ENCODE measurements at places on chromosomes 1 and 21. TPM values are rescaled to one million over a fixed set of nuclear protein-coding genes. Genes with fewer than 3 reads are reported as not detected.
A peak's percentile ranks its signal among the peaks of the same experiment; 100 is the strongest.

The SLC16A1 gene
- total RNA-seq = 15.4 TPM

DNA sequence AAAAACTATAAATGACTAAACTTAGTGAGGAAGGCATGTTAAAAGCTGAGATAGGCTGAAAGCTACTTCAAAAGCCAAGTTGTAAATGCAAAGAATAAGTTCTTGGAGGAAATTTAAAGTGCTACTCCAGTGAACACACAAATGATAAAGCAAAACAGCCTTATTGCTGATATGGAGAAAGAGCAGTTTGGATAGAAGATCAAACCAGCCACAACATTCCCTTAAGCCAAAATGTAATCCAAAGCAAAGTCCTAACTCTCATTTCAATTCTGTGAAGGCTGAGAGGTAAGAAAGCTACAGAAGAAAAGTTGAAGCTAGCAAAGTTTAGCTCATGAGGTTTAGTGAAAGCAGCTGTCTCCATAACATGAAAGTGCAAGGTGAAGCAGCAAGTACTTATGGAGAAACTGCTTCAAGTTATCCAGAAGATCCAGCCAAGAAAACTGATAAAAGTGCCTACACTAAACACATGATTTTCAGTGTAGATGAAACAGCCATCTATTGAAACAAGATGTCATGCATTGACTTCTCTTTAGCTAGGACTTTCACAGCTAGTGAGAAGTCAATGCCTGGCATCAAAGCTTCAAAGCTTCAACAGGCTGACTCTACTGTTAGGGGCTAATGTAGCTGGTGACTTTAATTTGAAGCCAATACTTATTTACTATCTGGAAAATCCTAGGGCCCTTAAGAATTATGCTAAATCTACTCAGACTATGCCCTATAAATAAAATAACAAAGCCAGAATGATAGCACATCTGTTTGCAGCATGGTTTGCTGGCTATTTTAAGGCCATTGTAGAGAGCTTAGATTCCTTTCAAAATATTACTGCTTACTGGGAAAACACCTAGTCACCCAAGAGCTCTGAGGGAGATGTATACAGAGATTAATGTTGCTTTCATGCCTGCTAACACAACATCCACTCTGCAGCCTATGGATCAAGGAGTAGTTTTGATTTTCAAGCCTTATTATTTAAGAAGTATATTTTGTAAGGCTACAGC is 188.6 kb downstream of the EIF4G3 start:
- H3K36me3 ChIP-seq = no peaks in the 10 kb centered on the region
- no peaks in the 10 kb centered on the region for H3K27me3 ChIP-seq
- H3K27ac ChIP-seq = no peak overlapping the region
- DNase-seq = no peak

DNA sequence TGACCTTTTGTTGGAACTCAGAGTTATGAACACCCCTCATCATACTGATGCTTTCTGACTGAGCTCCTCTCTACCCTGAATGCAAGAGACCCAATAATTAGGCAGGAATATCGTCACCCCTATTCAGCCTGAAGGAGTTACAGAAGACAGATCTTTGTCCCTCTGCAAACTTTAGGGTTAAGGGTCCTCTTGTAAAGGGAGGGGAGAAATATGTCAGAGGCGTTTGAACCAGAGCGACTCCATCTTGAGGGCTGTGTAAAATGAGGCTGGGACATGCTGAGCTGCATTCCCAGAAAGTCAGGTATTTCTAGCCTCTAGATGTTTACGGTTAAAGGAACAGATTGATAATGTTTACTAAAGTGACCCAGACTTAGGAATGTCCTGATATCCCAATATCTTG is 10.5 kb upstream of the HMGN1 start:
- H3K27ac ChIP-seq = no peak overlapping the region
- H3K4me3 ChIP-seq = no peak overlapping the region
- DNase-seq = no peak
- H3K4me1 ChIP-seq = no peaks in the 10 kb centered on the region
- no peaks in the 10 kb centered on the region for H3K36me3 ChIP-seq
- no peaks in the 10 kb centered on the region for H3K27me3 ChIP-seq

DNA sequence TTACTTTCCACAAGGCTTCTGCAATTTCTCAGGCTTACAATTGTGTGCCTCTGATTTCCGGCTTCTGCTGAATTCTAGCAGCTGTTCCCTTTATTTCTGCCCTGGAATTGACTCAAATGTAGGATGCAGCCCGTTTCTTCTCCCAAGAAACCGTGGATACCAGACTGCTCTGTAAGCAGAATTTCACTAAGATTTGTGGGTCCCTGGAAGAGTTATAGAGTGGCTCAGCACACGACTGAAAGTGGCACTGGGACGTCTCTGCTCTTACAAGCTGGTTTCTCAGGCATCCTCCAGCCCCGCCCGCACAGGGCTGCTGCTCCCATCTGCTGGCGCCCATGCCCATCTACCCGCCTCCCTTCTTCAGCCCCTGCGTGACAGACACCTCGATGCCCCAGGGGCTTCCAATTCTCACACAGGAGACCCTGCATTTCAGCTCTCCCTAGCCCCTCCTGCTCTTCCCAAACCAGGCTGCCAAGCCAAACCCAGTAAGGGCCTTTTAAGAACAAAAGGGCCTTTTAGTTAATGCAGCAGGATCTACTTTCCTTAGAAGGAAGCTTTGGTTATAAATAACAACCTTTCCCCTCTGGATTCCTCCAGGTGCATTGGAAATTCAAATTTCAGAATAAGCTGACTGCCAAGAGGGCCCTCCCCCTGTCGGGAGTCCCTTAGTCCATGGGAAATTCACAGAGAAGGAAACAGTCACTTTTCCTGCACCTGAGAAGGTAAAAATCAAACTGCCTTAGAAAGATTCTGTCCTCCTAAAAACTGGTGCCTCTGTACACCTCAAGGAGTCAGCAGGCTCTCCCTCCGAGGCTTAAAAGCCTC is 45.4 kb upstream of the TENT5B start:
- no peaks in the 10 kb centered on the region for H3K4me1 ChIP-seq
- H3K36me3 ChIP-seq = no peaks in the 10 kb centered on the region
- DNase-seq = peak; percentile 61
- H3K4me3 ChIP-seq = peak overlapping the region; percentile 28
- no peaks in the 10 kb centered on the region for H3K27me3 ChIP-seq

The HCRTR1 gene
- not detected for total RNA-seq

The GPR52 gene
- total RNA-seq = 5.9 TPM

GRCh38 chr1:26434161-26434752 is 2.1 kb downstream of the DHDDS start:
- H3K36me3 ChIP-seq = no peaks in the 10 kb centered on the region
- no peaks in the 10 kb centered on the region for H3K27me3 ChIP-seq
- no peak overlapping the region for H3K4me3 ChIP-seq

The HSD3B1 gene
- total RNA-seq = not detected

DNA sequence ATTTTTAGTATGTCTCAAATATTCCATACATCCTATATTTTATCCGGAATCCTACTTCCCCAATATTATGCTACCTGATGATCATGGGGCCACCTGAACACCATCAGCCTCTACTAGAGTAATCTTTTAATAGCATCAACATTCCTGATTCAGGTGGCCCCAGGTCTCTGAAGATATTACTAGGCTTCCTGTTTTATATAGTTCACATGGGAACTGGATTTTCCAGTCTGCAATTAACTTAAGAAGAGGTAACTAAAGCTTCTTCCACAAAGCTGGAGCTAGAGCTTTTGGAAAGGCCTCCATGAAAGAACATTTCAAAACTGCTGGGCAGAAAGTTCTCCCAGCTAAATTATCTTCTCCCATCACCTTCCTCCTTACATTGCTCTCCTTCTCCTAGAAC is 72.3 kb upstream of the ADAM30 start:
- H3K4me1 ChIP-seq = no peaks in the 10 kb centered on the region
- DNase-seq = no peak
- no peak overlapping the region for H3K27ac ChIP-seq

DNA sequence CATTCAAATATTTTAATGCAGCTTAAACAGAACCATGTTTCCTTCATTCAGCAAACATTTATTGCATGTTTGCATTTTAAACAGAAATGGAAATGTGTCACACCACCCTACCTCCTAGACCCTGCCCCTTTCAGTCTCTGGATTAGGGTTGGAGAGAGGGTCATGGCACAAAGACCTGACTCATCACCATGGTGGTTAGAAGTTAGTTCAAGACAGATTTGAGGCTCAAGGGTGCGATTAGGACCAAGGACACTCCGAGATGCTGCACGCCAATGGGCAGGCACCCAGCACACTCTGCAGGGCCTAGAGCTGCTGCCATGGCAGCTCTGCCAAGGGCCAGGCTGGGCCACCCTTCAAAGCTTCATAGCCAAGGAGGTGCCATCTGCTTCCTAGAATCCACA is 86.9 kb downstream of the NAV1 start:
- no peak for DNase-seq
- no peaks in the 10 kb centered on the region for H3K27me3 ChIP-seq
- H3K4me1 ChIP-seq = no peaks in the 10 kb centered on the region
- no peak overlapping the region for H3K27ac ChIP-seq
- H3K36me3 ChIP-seq = no peaks in the 10 kb centered on the region
- H3K4me3 ChIP-seq = no peak overlapping the region

GRCh38 chr1:246651012-246651695 is 73.1 kb upstream of the SCCPDH start:
- H3K4me1 ChIP-seq = no peaks in the 10 kb centered on the region
- no peaks in the 10 kb centered on the region for H3K27me3 ChIP-seq
- no peak overlapping the region for H3K4me3 ChIP-seq
- H3K36me3 ChIP-seq = no peaks in the 10 kb centered on the region

DNA sequence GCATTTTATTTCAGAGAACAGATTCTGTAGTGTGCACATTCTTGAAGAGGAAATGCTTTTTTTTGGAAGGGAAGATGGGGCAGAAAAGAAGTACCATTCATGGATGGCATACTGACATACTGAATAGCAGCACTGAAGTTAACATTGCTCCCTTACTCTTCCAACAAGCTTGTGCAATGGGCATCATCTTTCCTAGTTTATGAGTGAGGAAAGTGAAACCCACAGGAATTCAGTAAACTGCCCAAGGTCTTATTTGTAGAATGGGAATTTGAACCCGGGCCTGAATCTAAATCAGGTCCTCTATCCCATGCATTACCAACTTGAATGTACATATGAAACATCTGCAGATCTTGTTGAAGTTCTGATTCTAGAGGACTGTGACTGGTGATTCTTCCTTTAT is 215.7 kb upstream of the FGGY start:
- H3K4me1 ChIP-seq = no peaks in the 10 kb centered on the region
- DNase-seq = no peak
- H3K27me3 ChIP-seq = no peaks in the 10 kb centered on the region
- no peaks in the 10 kb centered on the region for H3K36me3 ChIP-seq
- H3K27ac ChIP-seq = no peak overlapping the region

GRCh38 chr1:184953600-184954219 is 20.6 kb downstream of the NIBAN1 start:
- H3K4me1 ChIP-seq = no peaks in the 10 kb centered on the region
- no peaks in the 10 kb centered on the region for H3K36me3 ChIP-seq
- peak overlapping the region; percentile 40 for H3K27ac ChIP-seq

The TAS1R1 gene
- not detected for total RNA-seq

DNA sequence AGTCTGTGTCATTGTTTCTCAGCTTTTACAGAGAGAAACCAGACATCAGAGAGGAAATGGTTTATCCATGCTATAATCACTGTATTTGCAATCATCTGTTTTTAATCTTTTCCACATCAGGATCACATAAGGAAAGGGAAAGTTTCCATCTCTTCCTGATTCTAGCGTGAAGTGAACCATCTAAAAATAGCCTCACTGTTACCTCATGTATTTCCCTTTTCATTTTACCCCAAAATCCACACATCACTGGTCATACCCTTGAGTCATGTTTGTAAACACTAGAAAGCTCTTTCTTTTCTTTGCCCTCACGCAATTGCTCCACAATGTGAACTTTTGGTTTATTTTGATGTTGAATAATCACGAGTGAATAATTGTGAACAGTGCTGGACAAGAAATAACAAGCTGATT is 146.0 kb downstream of the PLA2G4A start:
- H3K36me3 ChIP-seq = no peaks in the 10 kb centered on the region
- H3K27me3 ChIP-seq = no peaks in the 10 kb centered on the region
- H3K4me1 ChIP-seq = no peaks in the 10 kb centered on the region
- no peak for DNase-seq

- peak; percentile 49 for DNase-seq
- peak overlapping the region; percentile 78 for H3K27ac ChIP-seq
- no peak overlapping the region for H3K4me3 ChIP-seq
- no peaks in the 10 kb centered on the region for H3K36me3 ChIP-seq
These were observed 82.7 kb downstream of the NOS1AP start for GRCh38 chr1:162151900-162152829.

GRCh38 chr1:111629190-111629954 is 9.8 kb downstream of the RAP1A start:
- H3K27me3 ChIP-seq = no peaks in the 10 kb centered on the region
- no peak overlapping the region for H3K4me3 ChIP-seq
- H3K27ac ChIP-seq = no peak overlapping the region
- no peak for DNase-seq
- H3K4me1 ChIP-seq = no peaks in the 10 kb centered on the region

- no peak for DNase-seq
- H3K4me3 ChIP-seq = no peak overlapping the region
- no peaks in the 10 kb centered on the region for H3K36me3 ChIP-seq
- no peaks in the 10 kb centered on the region for H3K27me3 ChIP-seq
- no peaks in the 10 kb centered on the region for H3K4me1 ChIP-seq
These were observed 8.3 kb downstream of the TRIM45 start for GRCh38 chr1:117113199-117113598.

DNA sequence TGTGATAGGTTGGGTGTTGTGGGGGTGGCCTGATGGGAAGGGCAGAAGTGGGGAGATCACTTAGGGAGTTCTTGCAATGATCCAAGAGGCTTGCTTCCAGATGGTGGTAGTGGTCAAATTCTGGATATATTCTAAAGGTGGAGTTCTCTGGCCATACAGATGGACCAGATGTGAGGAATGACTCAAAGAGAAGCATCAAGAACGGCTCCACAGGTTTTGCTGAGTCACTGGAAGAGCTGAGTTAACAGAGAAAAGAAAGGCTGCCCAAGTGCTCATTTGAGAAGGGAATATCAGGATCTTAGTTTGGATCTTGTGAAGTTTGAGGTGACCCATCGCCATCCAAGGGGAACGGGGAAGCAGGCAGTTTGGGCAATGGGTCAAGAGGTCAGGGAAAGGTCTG is 192.9 kb upstream of the GALNT2 start:
- H3K4me1 ChIP-seq = no peaks in the 10 kb centered on the region
- DNase-seq = no peak
- no peak overlapping the region for H3K4me3 ChIP-seq
- no peaks in the 10 kb centered on the region for H3K36me3 ChIP-seq
- no peaks in the 10 kb centered on the region for H3K27me3 ChIP-seq
